ENCODE measurements at places on chromosomes 2 and 18.
A peak's percentile ranks its signal among the peaks of the same experiment; 100 is the strongest.

- no peak for DNase-seq
Measured at GRCh38 chr2:42163444-42164045, 5.6 kb upstream of the EML4 start.

GRCh38 chr2:220674033-220674432 is 898.1 kb downstream of the EPHA4 start:
- no peak for DNase-seq

DNA sequence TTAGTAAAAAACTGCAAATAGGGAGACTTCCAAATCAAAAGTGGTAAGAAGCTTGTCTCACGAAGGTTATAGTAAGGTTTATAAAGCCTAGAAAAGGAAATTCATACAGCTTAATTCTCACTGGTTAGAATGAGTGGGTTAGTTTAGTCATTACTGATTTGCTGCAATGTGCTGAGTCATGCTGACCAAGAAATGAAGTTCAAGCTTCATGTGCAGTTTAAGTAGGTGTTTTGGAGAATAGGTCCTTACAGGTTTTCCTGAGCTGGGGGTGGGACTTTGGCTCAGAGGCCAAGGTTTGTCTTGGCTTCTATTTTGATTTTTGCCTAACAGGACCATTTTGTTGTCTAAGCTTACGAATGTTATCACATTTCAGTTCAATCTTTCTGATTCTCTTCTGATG is 15.1 kb downstream of the CLIP4 start:
- peak; percentile 63 for DNase-seq

DNA sequence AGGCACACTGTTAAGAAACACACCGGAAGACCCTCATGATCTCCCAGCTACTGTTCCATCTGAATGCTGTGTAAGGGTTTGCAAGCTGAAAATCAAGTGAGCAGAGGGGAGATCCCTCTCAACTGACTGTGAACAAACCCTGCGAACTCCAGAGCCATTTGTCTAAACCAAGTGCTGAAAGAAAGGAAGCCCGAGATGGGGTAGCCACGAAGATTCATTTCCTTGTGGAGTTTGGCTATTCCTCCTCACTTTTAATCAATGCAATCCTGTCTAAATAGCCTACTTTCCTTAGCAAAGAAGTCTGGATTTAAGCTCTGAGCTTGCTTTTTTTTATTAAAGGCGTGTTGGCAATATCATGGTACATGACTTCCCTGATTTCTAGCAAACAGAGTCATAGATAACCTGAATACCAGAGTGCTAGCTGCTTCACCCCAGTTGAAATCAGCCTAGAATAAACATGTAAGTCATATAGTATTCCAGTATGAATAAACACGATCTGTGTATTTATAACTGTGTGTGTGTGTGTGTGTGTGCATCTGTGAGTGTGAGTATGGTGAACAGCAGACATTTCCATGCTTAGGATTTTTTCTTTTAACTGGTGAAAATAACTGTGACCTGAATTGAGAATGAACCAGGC is 365.2 kb downstream of the ZNF521 start:
- DNase-seq: no peak

GRCh38 chr2:51441786-51442185 is 409.9 kb upstream of the NRXN1 start:
- DNase-seq: no peak

DNA sequence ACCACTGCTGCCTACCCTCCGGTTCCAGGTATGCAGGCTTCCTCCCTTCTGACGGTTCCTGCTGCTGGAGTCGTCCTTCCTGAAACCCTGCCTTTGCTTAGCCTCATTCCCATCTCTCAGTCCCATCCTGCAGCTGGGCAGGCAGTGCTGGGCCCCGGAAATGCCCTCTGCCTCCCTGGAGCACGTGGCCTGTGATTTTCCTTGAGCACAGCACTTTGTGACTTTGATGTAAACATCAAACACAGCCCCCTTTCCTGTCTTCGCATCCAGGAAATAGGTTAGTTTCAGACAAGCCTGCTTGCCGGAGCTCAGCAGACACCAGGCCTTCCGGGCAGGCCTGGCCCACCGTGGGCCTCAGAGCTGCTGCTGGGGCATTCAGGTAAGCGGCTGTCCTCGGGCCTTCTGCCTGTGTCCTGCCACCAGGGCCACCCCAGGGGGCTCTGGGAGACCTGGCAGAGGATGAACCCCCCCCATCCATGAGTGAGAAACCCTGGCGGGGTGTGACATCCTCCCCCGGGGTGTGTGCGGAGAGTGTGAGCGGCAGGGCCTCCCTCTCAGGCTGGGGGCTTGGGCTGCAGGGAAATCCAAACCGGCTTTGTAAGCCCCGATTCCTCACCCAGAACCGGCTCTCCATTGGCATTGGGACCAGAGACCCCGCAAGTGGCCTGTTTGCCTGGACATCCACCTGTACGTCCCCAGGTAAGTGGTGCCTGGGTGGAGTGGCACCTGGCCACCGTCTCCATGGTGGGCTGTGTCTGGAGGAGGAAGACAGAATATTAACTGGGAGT is at the start of gene ZAP70:
Gene ZAP70 (plus strand): TSS at position 281 of the 788 bp plus-strand sequence. CDS start 10,461 bp downstream, outside the sequence.
- DNase-seq: no peak

DNA sequence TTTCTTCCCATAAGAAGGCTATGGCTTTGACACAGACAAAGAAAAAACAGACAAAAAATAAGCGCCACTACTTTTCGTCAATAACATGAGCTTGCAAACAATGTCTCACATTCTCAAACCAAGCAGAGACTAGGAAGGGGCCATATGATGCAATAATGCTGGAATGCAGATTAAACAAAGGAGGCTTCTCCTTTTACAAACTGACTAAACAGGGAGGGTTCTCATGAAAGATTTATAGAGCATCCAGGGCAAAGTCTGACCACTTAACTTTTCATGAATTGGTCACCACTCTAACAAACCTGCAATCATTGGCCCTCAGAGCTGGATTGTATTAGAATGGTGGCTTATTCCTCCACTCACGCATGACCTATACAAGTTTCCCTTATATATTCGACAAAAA is 663.3 kb upstream of the CHAC2 start:
- DNase-seq: peak; percentile 41

DNA sequence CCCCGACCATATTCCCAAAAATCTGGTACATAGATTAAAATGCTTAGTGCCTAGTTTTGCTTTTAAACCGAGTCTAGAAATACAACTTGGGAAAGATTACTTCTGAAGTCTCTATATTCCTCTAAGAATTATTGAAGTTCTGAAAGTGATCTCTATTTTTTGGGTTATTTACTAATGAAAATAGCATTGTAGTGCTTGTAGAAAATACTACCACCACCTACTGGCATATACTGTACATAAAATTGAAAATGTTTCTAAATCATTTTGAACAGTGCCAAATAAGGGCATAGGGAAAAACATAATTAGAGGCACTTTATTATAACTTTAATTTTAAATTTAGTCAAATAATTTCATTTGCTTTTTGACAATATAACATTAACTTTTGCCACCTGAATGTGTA is 1399.6 kb upstream of the ZEB2 start:
- DNase-seq: no peak

- no peak for DNase-seq
Measured at GRCh38 chr2:6072276-6072675, 380.1 kb downstream of the SOX11 start.

GRCh38 chr18:52367953-52368742 is 28.2 kb downstream of the DCC start:
- no peak for DNase-seq

- DNase-seq: no peak
Measured at GRCh38 chr18:71352618-71353017, 1063.8 kb downstream of the SOCS6 start.

GRCh38 chr18:14097761-14098160 is 34.5 kb downstream of the ZNF519 start:
- no peak for DNase-seq

DNA sequence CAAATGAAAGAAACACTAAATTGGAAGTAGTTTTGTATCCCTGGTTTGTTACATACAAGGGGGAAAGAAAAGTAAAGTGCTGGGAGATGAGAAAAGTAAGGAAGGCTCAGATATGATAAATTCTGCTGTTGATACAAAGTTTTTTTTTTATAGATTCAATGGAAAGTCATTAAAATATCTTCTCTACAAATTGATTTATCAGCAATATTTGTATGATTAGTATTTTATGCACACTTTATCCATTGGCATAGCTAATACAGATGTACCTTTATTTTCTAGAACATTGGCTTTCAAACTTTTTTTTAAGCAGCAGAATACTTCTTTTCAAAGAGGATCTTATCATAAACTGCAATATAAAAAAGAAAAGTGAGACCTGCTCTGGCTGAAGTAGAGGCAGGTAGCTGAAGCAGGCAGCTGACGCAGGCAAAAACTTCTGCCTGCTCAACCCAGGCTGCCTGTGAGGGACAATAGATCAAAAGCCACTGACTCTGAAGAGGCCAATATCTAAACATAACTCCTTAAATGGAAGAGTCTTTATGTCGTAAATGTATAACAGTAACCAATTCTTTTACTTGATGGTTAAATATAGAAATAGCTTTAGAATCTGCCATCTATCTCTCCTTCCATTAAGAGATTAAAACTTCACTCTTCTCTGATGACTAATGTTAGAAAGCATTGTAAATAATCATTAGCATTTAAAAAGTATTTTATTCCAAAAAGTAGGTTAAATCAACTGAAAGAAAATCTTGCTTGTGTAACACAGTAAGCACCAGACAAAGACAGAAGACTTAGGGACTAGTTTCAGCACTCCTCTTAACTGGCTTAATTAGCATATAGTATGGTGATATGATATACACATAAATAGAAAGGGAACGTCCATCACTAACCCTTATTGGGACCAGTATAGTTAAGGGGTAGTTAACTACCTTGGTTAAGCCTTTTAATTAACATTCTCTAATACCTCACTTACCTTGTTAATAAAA is 174.2 kb downstream of the SLC39A10 start:
- no peak for DNase-seq

DNA sequence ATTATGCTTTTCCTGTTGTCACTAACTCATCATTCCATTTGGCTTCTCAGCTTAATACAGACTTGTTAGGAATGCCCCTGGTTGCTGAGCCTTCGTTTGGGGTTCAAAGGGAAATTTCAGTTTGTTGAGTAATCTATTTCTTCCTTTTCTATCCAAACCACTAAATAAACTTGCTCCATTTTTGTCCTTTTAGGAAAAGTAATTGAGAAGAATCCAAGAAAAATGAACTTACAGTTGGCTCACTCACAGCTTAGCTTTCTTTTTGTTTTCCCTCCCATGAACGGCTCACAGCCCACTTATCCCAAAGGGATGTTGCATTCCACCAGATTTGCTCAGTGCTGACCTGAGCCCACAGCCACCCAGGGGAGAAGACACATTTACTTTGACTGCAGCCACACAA is 73.9 kb downstream of the SOX11 start:
- DNase-seq: no peak

- no peak for DNase-seq
Measured at GRCh38 chr18:6328621-6329010, 86.1 kb downstream of the L3MBTL4 start.

DNA sequence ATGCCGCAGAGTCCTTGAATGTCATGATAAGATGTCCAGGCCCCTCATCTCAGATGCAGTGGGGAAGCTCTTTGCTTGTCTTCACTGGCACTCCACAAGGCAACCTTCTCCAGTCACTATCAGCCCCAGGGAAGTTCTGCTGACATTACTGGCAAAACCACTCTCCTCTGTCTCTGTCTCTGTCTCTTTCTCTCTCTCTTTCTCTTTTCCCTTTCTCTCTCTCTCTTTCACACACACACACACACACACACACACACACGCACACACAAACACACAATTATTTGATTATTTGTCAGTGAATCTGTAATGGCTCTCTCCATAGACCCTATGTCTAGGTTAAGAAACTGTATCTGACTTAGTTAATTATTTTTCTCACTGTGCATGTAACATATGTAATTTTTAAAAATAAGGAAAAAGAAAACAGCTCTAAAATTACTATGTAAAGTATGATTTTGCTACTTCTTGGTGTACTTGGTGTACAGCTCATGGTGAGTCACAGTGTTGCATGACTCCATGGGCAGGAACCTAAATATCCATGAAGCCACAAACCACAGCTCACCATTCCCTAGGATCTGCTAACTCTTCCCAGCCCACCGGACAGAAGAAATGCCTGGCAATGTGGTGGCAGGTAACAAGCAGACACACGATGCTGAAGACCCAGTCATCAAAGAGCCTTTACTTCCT is 594.9 kb upstream of the ID2 start:
- peak; percentile 62 for DNase-seq

GRCh38 chr2:32647180-32647651 is 19.4 kb downstream of the TTC27 start:
- peak; percentile 58 for DNase-seq

GRCh38 chr18:61502472-61502871 is 169.2 kb downstream of the CDH20 start:
- peak; percentile 68 for DNase-seq

- no peak for DNase-seq
Measured at GRCh38 chr2:160375037-160375436, 118.6 kb downstream of the RBMS1 start.

- no peak for DNase-seq
Measured at GRCh38 chr2:136572335-136572734, 193.0 kb upstream of the THSD7B start.

DNA sequence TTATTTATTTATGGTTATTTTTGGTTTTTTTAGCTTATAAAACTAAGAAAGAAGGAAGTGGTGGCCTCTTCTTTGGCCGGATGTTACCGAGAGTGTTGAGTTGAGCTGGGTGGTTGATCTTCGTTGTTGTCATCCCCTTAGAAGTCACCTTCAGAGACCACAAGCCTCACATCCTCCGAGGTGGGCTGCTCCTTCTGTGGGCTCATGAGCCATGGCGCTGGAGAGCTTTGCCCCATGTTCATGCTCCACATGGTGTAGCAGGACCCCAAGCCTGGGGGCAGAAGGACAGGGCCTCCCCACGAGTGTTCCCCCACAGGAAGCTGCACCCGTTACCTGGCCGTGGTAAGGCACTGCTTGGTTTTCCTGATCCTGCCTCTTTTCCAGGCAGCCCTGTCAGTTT is 23.4 kb downstream of the SNTG2 start:
- DNase-seq: no peak

DNA sequence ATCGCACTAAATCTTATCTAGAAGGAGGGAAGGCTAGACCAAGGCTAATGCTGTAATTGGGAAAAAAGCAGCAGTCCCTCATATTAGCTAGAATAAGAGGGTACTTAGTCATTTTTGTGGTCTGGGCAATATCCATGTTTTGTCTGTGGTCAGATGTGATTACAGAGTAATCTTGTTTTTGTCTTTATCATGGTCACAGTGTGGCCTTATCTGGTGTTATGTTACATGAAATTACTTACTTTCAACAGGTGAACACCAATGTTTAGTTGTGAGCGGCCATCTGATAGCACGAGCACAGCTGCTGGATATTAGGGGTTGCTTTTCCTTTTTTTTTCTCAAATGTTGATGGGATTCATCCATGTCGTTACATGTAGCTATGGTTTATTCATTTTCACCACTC is 23.7 kb upstream of the PLEKHM3 start:
- no peak for DNase-seq

Measured in fibroblast of the conjunctiva (primary cell).